Right renal cortex interstitium (tissue), 3 donors: ENCODE measurements at places on chromosomes 5 and 9.

- DNase-seq: no peak
Measured at GRCh38 chr9:15711931-15712330, 159.1 kb downstream of the CCDC171 start.

DNA sequence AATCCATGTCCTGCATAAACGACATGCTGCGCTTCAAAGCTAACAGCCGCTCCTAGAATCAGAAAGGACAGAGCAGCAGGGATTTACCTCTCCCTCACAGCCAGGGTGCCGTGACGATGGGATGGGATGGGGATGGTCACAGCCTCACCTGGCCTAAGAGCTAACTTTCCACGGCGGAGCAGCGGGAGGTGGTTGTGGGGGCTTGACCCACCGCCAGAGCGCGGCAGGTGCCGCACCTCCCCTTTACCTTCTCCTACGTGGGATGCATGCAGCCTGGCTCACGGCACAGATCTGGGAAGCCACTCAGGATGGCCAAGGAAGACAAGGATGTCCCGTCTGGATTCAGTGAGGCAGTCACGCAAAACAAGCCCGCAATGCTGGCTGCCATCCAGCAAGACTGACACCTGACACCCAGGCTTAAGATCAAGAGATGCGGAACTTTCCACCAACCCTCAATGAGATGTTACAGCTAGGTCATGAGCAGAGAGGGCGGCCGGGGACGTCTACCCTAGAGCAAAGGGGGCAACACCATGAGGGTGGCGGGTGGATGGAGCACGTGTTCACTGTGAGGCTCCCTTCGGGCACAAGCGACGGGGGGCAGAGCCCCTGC is 5.8 kb downstream of the BRD9 start:
- no peak for DNase-seq

GRCh38 chr5:91638010-91638409 is 254.9 kb upstream of the ARRDC3 start:
- DNase-seq: no peak

- DNase-seq: no peak
Measured at GRCh38 chr5:155461304-155461703, 447.7 kb downstream of the KIF4B start.

DNA sequence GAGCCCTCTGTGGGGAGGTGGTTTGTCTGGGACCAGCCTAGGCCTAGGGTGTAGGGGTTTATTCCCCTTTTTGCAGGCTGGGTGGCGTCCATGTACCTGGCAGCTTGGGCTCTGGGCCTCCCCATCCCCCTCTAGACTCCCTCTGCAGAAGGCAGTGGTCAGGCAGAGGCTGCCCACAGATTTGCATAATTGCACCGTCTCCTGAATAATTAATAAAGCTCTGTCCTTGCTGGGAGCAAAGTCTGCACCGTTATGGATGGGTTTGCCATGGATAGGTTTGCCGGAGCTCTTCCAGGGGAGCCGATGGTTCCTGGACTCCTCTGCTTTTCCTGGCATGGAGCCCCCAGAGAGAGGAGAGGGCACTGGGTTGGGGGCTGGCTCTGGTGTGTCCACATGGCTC is 60.4 kb downstream of the DAB2IP start:
- DNase-seq: no peak

- no peak for DNase-seq
Measured at GRCh38 chr5:54876976-54877375, 108.4 kb downstream of the ESM1 start.
